ENCODE measurements at places on chromosomes 3 and 15.

GRCh38 chr3:66744521-66744920 is 243.7 kb upstream of the LRIG1 start:
- no peak for DNase-seq

DNA sequence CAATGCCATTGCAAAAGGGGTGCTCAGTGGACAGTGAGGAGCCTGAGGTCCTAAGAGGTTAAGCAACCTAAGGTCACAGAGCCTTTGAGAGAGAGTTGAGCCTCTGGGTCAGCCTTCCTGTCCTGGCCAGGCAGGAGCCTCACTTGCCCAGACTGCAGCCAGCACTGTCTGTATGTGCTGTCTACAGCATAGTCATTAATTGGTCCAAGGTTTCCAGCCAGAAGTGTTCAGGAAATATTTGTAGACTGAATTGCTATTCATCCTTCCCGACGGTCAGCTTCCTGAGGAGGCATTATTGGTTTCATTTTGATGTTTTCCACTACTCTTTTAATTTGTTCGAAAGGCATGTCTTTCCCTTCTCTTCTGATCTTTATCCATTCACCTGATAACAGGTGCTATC is 8.1 kb downstream of the SEC13 start:
- peak; percentile 11 for DNase-seq

GRCh38 chr3:136731274-136731884 is 20.8 kb downstream of the STAG1 start:
- no peak for DNase-seq

GRCh38 chr3:181379278-181379677 is 332.4 kb upstream of the SOX2 start:
- DNase-seq = no peak

GRCh38 chr3:127457546-127458145 is 132.9 kb downstream of the TPRA1 start:
- no peak for DNase-seq

DNA sequence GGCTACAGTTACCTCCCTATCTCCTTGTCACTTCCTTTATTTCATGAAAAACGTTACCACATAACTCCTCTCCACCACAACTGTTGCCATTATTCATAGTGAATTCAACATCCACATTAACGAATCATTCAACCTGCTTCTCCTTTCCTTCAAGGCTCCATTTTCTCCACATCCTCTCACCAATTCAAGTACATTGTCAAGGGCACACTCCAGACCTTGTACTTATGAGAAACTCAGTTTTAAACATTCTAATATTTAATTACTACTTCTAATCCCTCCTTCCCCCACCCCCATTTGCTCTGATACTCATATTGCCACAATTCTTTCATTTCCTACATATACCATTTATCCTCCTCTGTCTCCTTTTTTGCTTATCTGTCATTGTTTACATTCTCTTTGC is 871.2 kb downstream of the TUSC7 start:
- no peak for DNase-seq

GRCh38 chr3:11146773-11147660 is 7.3 kb upstream of the HRH1 start:
- no peak for DNase-seq

DNA sequence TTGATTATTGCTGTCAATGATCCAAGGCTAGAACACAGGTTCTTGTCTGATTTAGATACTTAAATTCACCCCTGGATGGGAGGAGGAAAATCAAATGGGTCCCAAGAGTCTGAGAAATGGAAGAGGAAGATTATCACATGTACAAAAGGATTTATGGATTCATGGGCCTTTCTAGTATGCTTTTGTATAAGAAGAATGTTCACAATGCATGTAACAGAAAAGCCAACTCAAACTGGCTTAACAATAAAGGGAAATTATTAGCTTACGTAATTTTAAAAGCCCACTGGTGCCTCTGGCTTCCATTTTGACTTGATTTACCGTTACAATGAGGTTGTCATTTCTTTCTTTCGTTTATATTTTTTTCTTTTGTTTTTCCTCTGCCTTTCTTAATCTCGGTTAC is 782.5 kb upstream of the GRM7 start:
- no peak for DNase-seq

GRCh38 chr3:23659840-23660430 is 145.8 kb upstream of the UBE2E1 start:
- no peak for DNase-seq

DNA sequence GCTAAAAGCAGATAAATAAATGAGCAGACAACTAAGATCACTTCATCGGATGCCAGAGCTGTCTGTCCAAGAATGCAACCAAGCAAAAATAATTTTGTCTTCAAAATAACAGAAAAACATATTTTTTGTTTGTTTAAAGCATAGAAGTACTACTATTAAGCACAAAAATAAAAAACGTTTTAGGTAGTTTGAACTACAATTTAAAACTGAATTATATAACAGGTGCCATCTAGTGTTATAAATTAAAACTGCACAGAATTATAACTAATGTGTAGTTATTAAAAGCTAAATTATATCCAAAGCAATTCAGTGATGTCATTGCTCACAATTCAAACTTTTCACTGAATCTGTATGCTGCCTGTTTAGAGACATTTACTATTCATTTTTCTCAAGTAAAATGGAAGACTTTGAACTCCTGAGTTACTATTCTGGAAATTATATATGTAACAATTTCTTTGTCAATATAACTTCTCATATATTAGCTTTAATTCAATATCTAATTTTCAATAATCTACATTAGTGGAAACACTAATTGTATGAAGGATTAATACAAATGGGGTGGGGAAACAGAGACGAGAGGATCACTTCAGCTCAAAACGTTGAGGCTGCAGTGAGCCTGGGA is 29.5 kb downstream of the LINS1 start:
- DNase-seq = no peak

GRCh38 chr3:66394753-66395249 is 106.0 kb downstream of the LRIG1 start:
- no peak for DNase-seq
